ENCODE measurements at places on chromosomes 13 and 19.
A peak's percentile ranks its signal among the peaks of the same experiment; 100 is the strongest.

DNA sequence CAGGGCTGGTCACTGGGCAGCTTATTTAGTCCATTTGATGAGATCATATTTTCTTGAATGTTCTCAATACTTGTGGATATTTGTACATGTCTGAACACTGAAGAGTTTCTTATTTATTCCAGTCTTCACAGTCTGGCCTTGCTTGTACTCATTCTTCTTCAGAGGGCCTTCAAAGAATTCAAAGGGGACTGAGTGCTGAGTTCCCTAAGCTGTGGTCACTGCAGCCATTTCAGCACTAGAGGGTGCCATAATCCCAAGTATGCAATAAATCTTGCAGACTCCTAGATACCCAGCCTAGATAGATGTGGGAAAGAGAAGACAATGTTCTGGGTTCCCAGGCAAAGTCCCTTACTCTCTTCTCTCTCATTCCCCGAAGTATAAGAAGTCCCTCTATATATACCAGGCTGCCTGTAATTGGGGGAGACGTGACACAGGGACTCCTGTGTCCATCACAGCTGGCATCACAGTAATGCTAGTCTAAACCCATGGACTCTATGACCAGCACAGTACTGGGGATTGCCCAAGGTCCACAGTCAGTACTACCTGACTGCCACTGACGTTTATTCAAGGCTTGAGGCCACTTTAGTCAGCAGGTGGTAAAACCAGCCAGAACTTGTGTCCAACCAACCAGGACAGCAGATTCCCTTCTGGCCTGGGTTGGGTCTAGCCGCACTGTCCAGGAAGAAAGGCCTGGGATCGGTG lies 8.9 kb upstream of the VN1R1 start:
- DNase-seq = peak; percentile 77

- no peak for DNase-seq
These were observed 30.3 kb downstream of the LYL1 start for GRCh38 chr19:13072188-13072908.

DNA sequence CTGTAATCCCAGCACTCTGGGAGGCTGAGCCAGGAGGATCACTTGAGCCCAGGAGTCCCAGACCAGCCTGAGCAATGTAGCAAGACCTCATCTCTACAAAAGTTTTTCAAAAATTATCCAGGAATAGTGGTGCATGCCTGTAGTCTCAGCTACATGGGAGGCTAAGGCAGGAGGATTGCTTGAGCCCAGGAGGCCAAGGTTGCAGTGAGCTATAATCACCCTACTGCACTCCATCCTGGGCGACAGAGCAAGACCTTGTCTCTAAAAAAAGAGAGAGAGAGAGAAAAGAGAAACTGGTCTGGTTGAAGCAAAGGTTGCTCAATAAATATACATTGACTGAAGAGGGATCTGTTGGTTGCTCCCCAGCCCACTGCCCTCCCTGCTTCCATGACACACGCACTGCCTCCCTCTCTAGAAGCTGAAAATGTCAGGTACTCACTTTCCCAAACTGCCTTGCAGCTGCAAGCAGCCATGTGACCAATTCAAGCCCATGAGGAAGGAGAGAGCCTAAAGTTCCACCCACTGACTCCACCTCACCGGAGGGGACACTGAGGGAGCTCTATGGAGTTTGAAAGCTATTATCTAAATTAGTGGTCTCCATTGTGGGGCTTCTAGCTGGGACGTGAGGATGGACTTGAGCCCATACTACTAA lies 14.0 kb downstream of the CEACAM16 start:
- peak; percentile 46 for DNase-seq

GRCh38 chr13:105365831-105366230 lies 1169.6 kb downstream of the EFNB2 start:
- DNase-seq = peak; percentile 69

- no peak for DNase-seq
These were observed 2.5 kb downstream of the PRKCSH start for GRCh38 chr19:11437955-11438354.

GRCh38 chr19:40246292-40247073 lies 20.0 kb upstream of the CCNP start:
- no peak for DNase-seq

DNA sequence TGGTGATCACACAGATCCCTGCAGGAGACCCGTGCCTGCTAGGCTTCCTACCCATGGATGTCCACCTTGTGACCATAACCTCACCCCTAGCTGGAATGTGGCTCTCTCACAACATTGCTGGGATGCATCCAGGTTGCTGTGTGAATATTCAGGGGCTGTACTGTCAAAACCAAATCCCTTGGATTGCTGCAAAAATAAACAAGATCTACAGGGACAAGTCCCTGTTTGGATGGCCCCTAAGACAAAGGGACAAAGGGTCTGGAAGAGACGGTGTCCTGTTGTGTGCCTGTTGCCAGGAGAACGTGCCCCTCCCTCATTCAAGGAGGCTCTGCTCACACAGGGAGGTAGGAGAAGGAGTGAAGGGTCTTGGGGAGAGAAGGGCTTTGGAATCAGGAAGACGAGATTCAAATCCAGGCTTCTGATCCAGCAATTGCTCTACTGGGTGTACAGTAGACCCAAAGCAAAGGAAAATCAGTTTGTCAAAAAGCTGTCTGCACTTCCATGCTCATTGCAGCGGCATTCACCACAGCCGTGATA lies 89.2 kb upstream of the WASF3 start:
- DNase-seq = no peak

- DNase-seq = no peak
These were observed 840.2 kb downstream of the UQCRFS1 start for GRCh38 chr19:28372576-28373247.
